NCI-H1417 (cell line): ENCODE measurements at places on chromosomes 12 and 14.

GRCh38 chr14:64550621-64551333 lies 1.0 kb downstream of the PPP1R36 start:
- DNase-seq, result peak; percentile 34

GRCh38 chr14:37988472-37988871 lies 219.2 kb upstream of the SSTR1 start:
- DNase-seq, result no peak

DNA sequence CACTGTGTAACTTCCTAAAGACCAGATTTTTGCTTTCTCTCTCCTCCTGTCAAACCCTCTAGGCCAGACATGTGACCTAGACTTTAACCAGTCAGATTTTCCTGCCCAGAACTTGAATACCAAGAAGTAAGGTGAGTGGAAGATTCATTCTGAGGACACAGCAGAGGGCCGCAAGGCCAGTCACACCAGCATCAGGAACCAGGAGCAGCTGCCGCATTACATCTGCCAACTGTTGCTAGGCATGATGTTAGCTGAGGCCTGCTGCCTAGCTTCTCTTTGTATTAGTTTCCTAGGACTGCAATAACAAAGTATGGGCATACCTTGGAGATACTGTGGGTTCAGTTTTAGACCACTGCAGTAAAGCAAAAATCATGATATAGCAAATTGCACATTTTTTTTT lies 101.9 kb upstream of the BMP4 start:
- no peak for DNase-seq

DNA sequence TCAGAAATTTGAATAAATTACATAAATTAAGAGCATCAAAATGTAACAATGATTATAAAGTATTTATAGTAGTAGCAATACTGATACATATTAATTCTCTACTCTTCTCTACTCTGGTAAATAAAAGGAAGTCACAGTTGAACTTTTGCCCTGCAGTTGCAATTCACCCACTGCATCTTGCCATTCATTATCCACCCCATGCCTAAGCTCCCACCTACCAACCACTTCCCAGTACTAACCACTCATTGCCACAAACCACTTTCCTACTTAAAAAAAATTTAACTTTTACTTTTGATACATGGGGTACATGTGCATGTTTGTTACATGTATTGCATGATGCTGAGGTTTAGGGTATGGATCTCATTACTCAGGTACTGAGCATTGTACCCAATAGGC lies 174.0 kb downstream of the RASSF9 start:
- DNase-seq, result no peak

GRCh38 chr12:58361056-58361455 lies 419.7 kb downstream of the ATP23 start:
- DNase-seq, result no peak

GRCh38 chr14:104130974-104131651 lies 7.3 kb upstream of the KIF26A start:
- DNase-seq, result peak; percentile 58

DNA sequence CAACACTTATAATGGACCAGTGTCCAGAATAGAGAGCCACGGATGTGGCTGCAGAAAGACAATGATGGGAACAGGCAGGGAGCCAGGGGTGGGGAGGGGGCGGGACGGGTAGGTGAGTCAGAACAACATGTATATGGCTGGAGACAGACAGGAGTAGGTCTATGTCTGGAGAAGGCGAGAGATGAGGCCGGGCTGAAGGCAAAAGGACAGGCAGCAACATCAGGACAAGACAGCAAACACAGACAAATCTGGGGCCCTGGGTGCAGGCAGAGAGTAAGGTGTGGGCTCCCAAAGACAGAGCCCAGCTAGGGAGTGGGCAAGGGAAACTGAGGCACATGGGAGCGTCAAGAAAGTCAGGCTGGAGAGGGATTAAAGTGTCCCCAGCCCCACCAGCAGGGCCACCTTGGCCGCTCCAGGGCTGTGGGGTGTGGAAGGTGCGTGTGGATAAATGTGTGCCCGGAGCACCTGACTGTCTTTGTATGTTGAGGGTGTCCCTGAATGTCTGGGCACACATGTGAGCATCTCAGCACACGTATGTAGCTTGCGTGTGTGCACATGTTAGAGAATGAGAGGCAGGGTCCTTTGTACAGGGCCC lies 44.1 kb downstream of the FAM222A start:
- no peak for DNase-seq

DNA sequence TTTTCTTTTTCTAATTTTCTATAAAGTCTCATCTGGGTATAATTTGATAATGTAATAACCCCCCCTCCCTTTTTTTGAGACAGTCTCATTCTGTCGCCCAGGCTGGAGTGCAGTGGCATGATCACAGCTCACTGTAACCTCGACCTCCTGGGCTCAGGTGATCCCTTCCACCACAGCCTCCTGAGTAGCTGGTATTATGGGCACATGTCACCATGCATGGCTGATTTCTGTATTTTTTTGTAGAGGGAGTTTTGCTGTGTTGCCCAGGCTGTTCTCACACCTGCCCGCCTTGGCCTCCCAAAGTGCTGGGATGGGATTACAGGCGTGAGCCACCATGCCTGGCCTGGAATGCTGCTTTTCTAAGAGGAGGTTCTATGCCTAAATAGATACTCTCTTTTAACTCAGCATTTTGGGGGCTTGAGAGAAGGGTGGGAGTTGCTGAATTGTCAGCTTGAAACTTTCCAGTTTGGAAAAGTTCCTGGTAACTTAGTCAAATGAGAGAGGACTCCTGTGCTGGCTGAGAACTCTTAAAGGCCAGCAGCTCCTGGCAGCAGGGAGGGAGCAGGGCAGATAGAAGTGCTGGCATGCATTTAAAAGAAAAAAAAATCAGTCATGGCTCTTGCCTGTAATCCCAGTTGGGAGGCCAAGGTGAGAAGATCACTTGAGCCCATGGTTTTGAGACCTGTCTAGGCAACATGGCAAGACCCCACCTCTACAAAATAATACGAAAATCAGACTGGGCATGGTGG lies 13.0 kb downstream of the NUDT4 start:
- no peak for DNase-seq

DNA sequence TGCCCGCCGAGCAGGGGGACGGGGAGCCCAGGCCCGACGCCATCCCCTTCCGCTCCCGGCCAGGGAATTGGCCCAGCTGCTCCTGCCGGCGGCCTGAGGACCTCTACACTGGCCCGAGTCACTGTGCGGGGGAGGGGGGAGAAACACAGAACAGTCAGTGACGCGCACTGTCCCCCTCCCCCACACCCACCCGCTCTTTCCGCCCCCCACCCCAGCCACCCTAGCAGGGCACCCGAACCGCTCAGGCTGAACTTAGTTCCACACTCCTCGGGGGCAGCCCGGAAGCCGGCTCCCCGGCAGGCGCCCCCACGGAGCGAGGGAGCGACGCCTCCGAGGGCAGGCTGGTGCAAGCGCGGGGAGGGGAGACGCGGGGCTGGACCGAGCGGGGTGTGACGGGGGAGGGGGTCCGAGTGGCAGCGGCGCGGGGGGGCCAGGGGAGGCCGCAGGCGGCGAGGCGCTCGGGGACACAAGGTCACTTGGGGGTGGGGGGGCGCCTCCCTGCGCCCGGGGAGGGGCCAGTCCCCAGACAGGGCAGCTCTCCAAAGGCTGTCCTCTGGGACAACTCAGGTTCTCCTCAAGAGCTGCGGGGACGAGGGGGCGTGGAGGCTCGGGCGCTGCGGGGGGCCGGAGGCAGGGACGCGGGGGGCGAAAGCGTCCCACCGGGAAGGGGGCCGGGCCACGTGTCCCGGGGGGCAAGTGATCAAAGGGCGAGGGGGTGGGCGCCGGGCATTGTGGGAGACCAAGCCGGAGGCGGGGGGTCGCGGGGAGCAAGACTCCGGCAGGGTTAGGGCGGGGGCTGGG lies 648 bp downstream of the CHD4 start:
- no peak for DNase-seq

- DNase-seq, result peak; percentile 10
Measured at GRCh38 chr12:113260127-113260526, 38.9 kb downstream of the TPCN1 start.

GRCh38 chr14:96187216-96188031 lies 17.2 kb upstream of the BDKRB2 start:
- DNase-seq, result no peak

DNA sequence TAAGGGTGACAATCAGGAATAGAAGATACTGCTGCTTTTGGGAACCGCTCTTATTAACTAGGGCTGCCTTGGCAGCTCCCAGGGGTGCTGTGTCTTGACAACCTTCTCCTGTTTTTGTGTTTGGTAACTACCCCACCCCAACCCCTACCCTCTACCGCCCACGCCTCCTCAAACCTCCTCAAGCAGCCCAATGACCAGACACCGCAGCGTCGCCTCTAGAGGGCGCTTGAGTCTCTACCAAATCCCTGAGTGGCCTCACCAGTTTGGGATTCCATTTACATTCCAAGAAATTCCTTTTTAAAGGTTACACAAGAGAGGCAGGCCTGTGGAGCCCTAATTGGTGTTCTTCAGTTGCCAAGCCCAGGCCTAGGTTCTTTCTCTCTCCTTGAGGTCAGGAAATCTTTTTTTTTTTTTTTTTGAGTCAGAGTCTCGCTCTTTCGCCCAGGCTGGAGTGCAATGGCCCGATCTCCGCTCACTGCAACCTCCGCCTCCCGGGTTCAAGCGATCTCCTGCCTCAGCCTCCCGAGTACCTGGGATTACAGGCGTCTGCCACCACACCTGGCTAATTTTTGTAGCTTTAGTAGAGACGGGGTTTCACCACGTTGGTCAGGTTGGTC lies 72.4 kb upstream of the USP44 start:
- peak; percentile 73 for DNase-seq

DNA sequence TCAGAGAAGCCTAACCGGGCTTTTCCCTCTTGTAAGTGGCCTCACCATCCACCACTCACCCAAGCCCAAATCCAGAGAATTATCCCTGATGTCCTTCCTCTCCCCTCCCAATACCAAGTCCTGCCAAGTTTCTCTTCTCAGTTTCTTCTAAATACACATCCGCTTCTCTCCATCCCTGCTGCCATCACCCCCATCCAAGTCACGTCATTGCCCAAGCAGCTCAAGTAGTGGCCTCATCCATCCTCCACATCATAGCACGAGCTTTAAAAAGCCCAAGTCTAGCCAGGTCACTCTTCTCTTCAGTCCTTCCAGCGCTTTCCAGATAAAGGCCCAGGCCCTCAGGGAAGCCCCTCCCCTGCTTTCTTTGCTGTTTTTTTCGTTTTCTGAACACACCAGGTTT lies 25.4 kb downstream of the IL31 start:
- DNase-seq, result no peak

DNA sequence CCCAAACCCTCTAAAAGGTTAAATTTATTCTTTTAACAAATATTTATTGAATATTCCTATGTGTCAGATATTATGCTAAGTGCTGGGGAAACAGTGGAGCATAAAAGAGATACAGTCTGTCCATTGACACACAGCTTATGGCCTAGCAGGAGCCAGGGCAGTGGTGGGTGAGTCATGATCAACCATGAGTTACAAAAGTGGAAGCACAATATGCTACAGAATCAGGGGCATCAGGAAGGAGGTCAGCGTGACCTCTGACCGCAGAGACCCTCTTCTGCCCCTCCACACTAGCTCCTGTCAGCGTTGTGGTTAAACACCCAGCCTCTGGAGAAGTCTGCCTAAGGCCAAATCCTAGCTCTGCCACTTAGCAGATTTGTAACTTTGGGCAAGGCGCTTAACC lies 4.7 kb upstream of the PPP1R1A start:
- no peak for DNase-seq

DNA sequence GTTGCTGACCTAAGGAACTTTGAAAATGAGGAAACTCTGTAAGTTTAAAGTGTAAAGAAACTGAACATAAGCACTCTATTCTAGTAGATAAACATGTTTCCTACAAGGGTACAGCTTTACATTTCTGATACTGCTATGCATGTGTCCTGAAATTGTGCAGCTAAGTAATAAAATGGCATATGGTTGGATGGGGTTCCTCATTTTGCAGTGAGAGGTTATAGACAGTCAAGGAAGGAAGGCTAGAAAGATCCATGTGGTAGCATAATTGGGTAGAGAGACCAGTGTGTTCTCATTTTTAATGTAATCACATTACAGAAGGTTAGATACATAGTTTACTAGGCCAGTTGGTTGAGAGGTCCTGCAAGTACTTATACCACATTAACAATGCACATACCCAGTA lies 477.0 kb downstream of the TMEM121 start:
- DNase-seq, result no peak

DNA sequence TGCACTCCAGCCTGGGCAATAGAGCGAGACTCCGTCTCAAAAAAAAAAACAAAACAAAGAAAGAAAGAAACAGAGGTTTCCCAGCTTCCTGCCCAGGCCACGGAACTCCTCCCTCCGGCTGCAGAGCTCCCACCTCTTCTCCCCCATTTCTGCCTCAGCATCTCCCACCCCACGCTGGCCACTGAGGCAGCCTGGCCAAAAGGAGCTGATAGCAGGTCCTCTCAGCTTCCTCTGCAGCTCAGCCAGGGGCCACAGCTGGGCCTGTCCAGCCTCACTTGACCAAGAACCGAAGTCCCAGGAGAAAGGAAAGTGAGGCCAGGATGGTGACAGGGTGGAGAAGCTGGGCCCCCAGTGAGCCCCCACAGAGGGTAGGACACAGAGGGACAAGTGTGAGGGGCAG lies 33.4 kb upstream of the CD9 start:
- no peak for DNase-seq

DNA sequence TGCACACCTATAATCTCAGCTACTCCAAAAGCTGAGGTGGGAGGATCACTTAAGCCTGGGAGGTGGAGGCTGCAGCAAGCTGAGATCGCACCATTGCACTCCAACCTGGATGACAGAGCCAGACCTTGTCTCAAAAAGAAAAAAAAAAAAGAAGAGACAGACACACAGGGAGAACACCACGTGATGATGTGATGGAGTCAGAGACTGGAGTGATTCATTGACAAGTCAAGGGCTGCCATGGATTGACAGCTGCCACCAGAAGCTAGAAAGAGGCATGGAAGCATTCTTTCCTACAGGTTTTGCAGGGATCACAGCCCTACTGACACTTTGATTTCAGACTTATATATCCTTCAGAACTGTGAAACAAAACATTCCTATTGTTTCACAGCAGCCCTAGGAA lies 3.5 kb upstream of the HCFC2 start:
- DNase-seq, result no peak

- DNase-seq, result no peak
Measured at GRCh38 chr14:65627315-65627714, 214.8 kb downstream of the FUT8 start.

DNA sequence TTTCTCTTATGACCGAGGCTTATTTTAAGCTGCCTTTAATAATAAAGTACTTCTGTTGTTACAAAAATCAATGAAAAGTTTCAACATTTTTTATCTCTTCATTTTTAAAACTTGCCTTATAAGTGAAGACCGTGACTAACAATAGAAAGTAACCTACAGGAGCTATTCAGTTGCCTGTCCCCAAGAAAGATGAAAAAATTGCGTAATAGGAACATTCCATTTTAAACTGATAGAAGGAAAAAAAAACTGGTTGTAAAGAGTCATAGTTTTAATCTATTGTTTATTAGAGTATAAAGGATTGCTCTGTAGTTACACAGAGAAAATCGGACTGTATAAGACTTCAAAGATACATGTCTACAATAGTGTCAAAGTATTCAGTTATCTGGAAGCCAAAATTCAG lies 83.3 kb downstream of the DAAM1 start:
- DNase-seq, result no peak

DNA sequence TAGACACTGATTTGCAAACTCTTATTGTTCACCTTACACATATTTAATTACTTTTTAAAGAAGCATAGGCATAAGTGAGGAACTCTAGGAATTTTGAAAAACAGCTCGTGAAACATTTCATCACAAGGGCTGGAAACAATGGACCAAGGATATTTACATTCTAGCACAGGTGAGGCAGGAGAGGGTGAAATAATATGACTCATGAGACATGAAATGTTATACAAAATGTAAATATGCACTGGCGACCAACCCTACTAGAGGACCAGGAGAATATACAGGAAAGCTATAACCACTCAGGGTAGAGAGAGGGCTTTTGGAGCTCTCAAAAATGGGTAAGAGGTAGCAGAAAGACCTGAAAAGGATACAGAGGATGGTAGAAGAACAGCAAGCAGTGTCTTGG lies 115.3 kb downstream of the PTGER2 start:
- DNase-seq, result no peak
